DMS53 (cell line): ENCODE measurements at places on chromosomes 12 and 14.
A peak's percentile ranks its signal among the peaks of the same experiment; 100 is the strongest.

DNA sequence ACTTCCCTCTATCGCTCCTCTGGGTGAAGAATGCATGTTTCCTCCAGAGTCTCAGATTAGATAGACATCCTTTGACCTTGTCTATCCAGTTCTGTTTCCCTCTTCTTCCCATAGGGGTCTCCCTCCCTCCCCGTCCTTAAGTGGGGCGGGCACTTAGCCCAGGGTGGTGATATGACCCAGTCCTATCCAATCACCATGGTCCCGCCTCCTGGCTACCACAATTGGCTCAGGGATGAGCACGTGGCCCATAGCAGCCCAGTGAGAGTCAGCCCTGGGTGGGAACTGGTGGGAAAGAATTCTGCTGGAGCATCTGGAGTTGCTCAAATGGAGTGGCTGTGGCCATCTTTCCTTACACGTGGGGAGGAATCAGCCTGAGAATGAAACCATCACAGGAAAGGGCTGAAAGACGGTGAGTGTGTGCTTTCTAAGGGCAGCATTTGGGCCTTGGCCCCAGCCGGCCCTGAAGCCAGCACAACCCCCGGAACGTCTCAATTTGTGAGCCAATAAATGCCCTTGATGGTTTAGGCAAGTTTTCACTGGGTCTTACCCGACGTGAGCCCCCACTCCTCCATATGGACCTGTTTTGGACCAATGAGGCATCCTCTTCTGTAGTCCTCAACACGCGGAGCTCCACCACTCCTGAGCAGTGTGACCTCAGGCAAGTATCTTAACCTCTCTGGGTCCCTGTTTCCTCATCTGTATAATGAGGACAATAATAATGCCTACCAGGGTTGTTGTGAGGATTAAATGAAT is 14.4 kb upstream of the MLXIP start:
- peak; percentile 100 for DNase-seq

- DNase-seq = peak; percentile 93
Measured at GRCh38 chr12:69284131-69284530, 44.8 kb downstream of the CPSF6 start.

GRCh38 chr12:53059434-53060063 is 9.7 kb downstream of the TNS2 start:
- DNase-seq = no peak

- no peak for DNase-seq
Measured at GRCh38 chr14:58794993-58795762, 157.4 kb downstream of the DACT1 start.

DNA sequence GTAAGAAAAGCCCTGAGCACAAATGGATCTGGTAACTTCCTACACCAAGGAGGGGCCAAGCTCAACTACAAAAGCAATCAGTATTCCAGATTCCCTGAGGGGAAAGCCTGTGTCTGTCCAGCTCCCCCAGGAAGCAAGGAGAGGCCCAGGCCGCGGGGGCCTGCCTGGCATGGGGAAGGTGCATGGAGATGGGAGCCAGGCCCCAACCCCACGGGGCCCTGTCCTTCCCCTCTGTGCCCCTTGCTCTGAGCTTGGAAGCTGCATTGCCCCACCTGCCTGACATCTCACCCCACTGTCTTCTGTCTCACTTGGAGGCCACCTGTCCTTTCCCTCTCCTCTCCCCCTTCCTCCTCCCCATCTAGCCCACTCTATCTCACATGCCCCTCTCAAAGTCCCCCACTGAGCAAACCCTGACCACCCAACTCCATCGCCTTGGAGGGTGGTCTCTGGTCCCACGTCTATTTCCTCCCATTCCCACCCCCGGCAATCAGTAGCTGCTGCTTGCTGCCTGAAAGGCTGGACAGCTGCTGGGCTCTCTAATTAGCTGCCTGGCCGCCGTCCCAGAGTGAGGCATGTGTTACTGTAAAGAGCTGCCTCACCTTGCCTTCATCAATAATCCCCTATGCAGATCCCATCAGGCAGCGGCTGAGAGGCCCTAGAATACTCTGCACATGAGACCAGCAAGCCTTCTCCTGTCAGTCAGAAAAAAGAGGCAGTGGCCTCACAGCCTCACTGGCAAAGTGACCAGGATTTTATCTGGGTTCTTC is 3.4 kb upstream of the TMEM229B start:
- DNase-seq = peak; percentile 57

- peak; percentile 87 for DNase-seq
Measured at GRCh38 chr12:11954181-11954580, 116.6 kb upstream of the BCL2L14 start.

DNA sequence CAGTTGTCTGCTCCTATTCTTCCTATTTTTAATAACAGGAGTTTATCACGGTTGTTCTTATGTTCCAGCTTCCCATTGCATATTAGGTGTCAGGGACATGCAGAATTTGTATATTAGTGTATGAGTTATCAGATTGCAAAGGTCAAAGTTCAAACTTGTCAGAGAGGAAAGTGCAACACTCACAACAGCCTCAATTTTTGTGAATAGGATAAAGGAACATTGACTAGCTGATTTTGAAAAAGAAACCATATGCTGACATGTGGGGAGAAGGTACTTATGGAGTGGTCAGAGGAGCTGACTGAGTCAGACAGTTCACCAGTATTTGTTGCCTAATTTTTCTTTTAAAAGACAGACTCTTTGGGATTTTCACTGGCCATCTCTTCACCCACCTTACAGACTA is 222.1 kb downstream of the C12orf50 start:
- DNase-seq = peak; percentile 28

- no peak for DNase-seq
Measured at GRCh38 chr12:3671330-3672112, 81.4 kb downstream of the CRACR2A start.

GRCh38 chr14:103125098-103126070 is 2.1 kb downstream of the TNFAIP2 start:
- no peak for DNase-seq

DNA sequence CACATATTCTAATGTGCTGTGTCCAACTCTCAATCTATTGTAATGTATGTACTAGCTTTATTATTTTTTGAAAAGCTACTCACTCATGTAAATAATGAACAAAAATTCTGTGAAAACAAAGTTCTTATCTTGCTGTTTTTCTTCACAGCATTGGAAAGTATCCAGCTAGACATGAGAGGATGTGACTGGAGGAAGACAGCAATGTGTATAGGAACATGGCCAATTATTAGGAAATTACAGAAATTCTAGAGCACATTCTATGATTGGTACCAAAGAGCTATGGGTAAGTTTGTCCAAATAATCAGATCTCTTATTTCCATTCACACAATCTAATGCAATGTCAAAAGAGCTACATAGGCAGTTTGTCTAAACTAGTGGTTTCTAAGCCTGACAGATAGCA is 1100.2 kb downstream of the FSCB start:
- no peak for DNase-seq

GRCh38 chr14:92093320-92093719 is 13.1 kb downstream of the ATXN3 start:
- peak; percentile 18 for DNase-seq

GRCh38 chr14:91998667-91999570 is 40.9 kb downstream of the TRIP11 start:
- no peak for DNase-seq

- no peak for DNase-seq
Measured at GRCh38 chr12:21523148-21523547, 2.9 kb upstream of the SPX start.
